ENCODE measurements at places on chromosomes 12 and 14.

- no peak for DNase-seq
Observed at GRCh38 chr14:60343571-60344071, 94.6 kb downstream of the PPM1A start.

GRCh38 chr12:108046135-108046534 lies 83.0 kb upstream of the WSCD2 start:
- DNase-seq: no peak

DNA sequence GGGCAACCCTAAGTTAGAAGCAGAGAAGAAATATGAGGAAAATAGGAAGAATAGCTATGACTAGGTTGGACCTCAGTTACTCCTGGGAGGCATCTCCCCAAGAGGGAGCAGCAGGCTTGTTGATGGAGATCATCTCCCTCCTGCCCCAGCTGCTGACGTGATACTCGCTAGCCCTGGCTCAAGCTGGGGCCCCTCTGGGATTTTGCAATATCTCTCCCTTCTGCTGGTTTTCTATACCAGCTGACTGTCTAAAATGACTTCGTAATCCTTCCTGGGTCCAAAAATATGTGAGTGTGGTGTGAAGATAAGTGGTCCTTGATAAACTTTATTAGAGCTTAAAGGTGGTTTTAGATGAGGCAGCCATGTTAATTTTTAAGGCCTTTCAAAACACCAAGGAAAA lies 4.5 kb upstream of the HECTD4 start:
- no peak for DNase-seq

DNA sequence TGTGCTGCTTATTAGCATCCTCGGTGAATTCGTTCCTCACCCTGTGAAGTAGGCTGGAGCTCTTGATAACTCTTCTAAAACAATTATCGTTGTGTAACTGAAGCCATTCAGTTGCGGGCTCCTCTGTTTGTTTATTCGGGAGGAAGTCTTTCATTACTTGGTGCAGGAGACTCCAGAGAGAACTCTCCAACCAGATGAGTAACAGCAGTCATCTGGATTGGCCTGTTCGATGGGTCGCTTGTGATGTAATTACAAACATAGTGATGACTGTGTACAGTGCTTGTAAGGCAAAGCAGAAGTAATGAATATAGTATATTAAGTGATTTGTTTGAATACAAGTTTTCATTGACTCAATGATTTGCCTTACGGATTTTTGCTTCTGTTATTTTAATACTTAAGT lies 10.9 kb downstream of the ATP6V0A2 start:
- DNase-seq: no peak

DNA sequence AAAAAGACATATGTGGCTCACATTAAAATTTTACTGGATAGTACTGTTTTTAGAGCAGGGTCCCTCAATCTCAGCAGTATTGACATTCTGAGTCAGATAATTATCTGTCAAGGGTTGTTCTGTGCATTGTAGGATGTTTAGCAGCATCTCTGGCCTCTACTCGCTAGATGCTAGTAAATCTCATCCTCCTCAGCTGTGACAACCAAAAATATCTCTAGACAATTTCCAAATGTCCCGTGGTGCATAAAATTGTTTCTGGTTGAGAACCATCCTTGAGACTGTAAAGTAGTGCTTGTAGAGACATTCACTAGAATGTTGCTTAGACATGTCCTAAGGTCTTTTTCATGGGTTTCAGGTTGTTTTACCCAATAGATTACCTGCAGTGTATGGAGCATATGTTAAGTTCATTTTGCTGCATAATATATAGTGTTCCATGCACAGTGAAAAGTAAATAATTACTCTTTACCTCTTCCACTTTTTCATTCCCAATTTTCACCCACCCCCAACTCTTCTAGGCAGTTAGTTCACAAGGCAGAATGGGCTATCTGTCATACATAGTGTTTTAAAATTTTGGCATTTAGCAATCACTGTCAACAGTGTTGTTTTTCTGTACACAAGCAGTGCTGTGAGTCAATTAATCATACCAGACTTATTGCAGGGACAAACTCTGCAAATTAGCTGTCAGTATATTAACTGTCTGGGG lies 200.2 kb upstream of the SLC38A2 start:
- DNase-seq: no peak

DNA sequence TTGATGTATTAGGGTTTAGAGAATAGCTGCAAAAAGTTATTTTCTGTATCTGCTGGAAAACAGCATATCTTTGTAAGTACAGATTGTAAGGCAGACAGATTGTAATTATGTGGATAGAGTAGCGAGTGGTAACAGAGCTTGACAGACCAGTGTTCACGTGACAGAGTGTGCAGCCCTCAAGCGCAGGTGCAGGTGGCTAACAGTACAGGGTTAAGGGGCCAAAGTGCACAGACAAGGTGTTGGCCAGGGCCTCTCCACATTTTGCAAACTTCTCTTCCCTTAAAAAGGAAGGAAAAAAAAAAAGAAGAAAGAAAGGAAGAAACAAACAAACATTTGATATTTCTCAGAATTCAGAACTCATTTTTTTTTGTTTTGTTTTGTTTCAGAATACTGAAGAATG lies 25.2 kb upstream of the KLHL42 start:
- no peak for DNase-seq

DNA sequence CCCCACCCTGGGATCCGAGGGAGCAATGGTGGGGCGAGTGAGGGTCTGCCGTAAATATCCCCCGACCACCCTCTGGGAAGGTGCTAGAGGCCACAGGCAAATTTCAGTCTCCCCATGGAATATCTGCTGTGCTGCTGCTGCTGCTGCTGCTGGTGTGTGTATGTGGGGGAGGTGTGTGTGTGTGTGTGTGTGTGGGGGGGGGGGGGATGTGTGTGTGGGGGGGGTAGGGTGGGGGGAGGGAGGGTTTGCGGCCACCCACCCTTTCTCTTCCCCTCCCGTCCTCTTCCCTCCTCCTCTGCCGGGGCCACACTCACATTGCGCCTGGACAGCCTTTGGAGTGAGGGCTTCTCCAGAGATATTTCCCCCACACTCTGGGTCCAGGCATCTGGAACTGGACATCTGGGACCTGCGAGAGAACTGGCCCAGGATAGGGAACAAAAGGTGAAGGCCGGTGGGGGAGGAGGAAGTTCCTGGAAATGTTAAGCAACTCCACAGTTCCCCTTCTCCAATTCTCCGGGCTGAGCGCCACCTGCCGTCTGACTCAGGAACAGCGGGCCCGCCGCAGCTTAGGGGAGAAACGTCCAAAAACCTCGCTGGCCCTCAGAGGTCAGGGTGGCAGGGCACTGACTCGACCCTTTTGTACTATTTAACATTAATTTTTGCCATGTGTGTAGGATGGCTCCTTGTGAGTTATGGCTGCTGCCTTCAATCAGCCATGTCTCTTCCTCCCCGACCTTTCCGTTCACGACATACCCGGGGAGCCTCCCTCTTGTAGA lies at the start of gene C1RL:
TSS of gene C1RL (minus strand) at position 419 of the 776 bp plus-strand sequence. CDS start at position 385, 34 bp downstream.
- DNase-seq: peak; percentile 92

- DNase-seq: no peak
Observed at GRCh38 chr12:115223991-115224390, 540.0 kb upstream of the TBX3 start.

DNA sequence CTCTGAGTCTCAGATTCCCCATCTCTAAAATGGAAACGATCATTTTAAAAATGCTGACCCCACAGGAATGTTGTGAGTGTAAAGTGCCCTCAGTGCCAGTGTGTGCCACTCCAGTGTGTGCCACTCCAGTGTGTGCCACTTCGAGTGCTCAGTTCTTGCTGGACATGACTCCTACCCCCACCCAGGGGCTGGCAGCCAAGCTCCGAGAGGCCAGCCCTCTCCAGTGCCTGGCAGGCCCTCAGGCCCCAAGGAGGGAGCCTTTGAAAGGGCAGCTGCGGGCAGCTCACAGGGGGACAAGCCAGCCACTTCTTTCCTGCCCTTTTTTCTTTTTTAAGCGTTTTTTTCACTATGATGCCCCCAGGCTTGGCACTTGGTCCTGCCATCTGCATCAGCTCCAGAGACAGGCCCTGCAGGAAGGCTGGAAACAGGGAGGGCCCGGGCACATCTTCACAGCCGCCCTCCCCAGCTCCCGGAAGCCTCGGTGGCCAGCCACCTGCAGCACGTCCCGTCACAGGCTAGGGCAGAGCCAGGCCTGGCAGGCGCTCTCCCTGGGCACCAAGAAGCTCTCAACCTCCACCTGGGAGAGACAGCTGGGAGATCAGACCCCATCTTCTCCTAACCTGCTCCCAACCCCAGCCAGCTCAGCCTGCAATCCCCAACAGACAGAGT lies 29.8 kb downstream of the NCOR2 start:
- no peak for DNase-seq

- no peak for DNase-seq
Observed at GRCh38 chr12:32217354-32218310, 111.0 kb downstream of the BICD1 start.

- no peak for DNase-seq
Observed at GRCh38 chr14:101591121-101591520, 29.8 kb downstream of the DIO3 start.

- no peak for DNase-seq
Observed at GRCh38 chr12:46521145-46521544, 148.6 kb upstream of the SLC38A2 start.

- DNase-seq: no peak
Observed at GRCh38 chr14:33992274-33993007, 41.6 kb upstream of the EGLN3 start.

DNA sequence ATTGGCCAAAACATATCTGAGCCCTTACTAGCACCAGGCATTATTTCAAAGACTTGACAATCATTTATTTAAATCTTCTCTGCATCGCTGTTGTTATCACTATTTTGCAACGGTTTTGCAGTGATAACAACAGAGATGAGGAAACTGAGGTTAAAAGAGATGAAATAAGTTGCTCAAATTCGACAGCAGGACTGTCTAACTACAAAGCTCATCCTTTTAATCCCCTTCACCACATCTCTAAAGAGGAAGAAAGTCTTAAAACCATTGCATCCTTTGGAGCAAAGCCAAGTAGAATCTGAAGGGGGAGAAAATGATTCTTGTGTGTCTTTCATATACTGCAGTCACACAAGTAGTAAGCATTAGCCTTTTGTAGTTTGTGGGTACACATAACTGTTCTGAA lies 14.8 kb upstream of the ETNK1 start:
- DNase-seq: no peak

GRCh38 chr14:68937471-68938270 lies 41.4 kb downstream of the ACTN1 start:
- DNase-seq: peak; percentile 49

GRCh38 chr12:54143412-54143986 lies 45.3 kb downstream of the SMUG1 start:
- no peak for DNase-seq

DNA sequence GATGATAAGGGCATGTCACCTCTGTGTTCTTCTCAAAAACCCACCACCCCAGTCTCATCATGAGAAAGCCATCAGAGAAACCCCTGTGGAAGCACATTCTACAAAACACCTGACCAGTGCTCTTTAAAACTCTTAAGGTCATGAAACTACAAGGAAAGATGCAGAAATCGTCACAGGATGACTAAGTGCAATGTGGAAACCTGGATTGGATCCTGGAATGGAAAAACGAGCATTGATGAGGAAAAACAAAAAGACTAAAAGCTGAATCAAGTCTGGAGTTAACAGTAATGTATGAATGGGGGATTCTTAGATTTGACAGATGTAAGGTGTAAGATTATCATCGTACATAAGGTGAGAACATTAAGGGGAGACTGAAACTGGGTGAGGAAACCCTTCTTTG lies 211.0 kb downstream of the TBX5 start:
- no peak for DNase-seq

DNA sequence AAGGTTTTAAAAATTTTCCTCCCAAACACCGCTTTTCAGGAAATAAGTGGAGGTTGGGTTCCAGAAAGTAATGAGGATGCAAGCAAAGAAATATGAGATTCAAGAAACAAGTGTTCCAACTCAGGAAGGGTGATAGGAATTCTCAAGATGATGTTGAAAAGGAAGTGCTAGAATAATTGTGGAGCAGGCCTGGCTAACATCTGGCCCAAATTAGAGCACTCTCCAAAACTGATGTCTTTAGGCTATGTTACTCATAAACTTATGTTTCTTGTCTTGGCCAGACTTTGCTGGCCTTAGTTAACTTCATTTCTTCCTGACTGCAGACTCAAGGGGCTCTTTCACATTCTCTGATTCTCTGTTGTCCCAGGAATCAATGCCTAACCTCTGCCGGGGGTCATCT lies 116.3 kb downstream of the TMTC3 start:
- DNase-seq: no peak

DNA sequence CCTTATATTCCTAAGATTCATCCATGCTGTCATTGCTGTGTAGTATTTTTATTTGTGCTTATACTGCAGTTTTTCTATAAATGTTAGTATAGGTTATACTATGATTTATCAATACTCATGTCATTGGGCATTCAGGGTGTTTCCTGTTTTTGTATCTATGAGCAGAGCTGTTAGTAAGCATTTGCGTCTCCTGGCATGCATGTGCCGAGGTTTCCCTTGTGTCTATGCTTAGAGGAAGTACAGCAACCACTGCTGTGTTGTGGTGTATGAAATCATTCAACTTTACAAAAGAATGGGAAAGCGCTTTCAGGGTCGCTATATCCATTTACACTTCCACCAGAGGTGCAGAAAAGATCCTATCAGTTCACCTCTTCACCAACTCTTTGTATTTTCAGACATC lies 122.7 kb downstream of the RGS6 start:
- no peak for DNase-seq

GRCh38 chr14:95255487-95255886 lies 64.2 kb downstream of the CLMN start:
- DNase-seq: no peak

DNA sequence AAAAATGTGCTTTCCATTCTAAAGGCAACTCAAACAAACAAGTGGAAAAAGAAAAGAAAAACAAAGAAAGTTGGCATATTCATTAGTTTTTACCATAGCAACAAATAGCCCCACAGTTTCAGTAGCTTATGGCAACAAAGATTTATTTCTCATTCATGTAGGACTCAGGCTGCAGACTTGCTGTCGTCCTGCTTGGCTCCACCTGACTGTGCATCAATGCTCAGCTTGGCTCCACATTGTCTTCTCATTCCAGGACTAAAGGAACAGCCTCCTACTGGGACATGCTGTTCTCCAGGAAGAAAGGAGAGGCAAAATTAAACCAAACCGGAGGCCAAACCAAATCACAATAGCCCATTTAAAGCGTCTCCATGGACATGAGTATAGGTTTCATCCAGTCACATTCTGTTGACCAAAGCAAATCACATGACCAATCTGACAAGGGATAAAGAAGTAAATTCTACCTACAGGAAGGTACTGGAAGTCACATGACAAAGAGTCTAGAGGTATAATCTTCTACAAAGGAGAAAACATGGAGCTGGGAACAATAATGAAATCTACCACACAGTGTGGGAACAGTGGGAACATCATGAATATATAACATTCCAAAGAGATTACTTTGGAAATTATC lies 222.5 kb downstream of the PIK3C2G start:
- no peak for DNase-seq
